AG04450 (cell line): ENCODE measurements at places on chromosomes 16 and 17.

- DNase-seq = no peak
Observed at GRCh38 chr17:37116671-37117185, 168.0 kb downstream of the AATF start.

DNA sequence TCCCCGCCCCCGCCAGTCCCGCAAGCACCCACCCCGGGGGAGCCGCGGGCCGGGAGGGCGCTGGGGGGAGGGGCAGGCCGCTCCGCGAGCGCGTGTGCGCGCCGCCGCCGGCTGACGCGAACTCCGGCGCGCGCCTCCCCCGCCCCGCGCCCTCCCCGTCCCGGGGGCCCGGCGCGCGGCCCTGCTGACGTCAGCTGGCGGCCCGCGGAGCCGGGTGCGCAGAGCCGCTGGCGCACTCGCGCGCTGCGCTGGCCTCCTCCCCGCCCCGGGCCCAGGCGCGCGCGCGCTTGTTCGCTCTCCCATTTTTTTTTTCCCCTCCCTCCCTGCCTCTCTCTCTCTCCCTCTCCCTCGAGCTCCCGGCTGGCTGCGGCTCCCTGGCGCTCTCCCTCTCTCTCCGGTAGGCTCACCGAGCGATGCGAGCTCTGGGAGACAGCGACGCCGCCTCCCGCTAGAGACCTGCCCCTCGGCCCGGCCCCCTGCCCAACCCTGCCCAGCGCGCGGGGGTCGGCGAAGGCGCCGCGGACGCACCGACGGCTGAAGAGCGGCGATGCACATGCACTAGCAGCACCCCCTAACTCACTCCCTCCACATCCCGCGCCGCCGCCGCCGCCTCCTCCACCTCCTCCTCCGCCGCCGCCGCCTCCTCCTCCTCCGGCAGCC, at the start of gene GNAO1:
Gene GNAO1 (plus strand): TSS at position 334 of the 660 bp plus-strand sequence. CDS start 747 bp downstream, outside the sequence.
- no peak for DNase-seq

GRCh38 chr17:44121997-44122815, 1.2 kb downstream of the HDAC5 start:
- no peak for DNase-seq

- no peak for DNase-seq
Observed at GRCh38 chr16:65600046-65600445, 478.2 kb upstream of the CDH11 start.

- no peak for DNase-seq
Observed at GRCh38 chr17:75822119-75822799, 21.9 kb downstream of the UNC13D start.

- DNase-seq = no peak
Observed at GRCh38 chr17:66381701-66382362, 79.4 kb downstream of the PRKCA start.

- no peak for DNase-seq
Observed at GRCh38 chr17:39335704-39336223, 65.7 kb downstream of the FBXL20 start.

- DNase-seq = no peak
Observed at GRCh38 chr17:64515419-64515818, 8.6 kb downstream of the CEP95 start.

DNA sequence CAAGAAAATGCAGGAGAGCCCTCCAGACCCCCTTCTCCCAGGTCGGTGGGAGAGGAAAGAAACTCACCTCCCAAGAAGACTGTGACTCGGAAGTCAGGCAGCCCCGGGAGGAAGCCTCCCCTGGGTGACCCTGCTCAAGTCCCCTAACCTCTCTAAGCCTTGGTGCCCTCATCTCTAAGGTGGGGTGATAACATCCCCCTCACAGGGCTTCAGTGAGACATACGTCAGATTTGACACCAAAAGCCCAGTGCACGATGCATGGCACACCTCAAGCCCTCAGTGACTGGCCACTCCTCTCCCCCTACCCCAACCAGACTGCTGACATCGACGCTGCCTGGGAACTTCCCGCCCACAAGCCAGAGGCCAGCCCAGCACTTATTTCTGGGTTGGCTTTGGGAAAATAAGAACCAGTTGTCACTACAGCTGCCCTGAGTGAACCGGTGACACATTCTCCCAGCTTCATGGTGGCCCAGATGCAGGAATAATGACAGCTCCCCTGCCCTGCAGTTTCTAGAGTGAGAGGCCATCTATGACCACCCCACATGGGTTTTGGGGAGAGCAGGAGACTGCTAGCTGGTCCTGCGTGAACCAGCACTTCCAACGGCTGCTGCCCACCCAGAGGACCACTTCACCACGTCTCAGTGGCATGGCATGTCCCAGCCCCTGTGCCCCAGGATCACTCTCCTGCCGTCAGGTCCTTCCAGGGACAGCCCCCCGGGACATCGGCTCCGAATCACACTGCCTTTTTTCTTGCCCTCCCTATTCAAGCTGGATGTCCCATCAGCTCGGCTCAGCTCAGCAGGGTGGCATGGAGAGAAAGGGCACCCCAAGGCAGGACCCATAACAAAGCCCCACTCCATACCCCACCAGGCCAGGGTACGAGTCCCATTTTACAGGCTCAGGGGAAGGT, 9.5 kb downstream of the KNOP1 start:
- no peak for DNase-seq

DNA sequence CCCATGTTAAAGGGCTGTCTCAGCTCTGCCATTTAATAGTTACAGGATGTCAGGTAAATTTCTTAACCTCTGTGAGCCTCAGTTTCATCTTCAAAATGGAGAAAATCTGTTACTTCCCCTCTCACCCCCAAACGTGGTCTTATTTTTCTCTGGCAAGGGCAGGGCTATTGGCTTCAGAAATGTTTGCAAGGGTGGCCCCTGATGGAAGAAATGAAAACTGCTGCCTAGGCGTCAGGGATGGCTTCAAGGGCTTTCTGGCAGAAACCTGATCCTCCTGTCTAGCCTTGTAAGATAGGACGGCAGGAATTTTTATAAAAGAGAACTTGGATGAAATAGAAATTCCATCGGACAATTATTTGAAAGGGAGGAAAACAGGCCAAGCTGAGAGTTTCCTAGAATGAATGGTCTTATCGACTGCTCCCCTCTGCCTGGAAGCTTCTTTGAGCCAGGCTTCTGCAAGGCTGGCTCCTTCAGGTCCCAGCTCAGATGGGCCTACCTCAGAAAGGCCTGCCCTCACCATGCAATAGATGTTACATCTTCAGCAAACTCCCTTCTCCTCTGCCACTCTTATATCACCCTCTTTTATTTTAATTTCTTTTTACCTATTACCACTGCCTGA, 43.0 kb upstream of the TANGO6 start:
- DNase-seq = peak; percentile 66

DNA sequence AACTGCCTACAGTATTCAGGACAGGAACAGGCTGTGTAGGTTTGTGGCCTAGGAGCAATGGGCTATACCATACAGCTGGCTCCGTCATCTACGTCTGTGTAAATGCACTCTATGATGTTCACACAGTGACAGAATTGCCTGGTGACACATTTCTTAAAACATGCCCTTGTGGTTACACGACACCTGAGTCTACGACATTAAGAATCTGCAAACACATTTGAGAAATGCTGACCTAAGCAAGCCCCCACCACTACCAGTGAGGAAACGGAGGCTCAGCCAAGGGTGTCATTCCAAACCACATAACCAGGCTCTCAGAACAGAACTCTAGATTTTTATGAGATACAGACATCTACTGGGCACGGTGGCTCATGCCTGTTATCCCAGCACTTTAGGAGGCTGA, 23.5 kb downstream of the USP36 start:
- no peak for DNase-seq

DNA sequence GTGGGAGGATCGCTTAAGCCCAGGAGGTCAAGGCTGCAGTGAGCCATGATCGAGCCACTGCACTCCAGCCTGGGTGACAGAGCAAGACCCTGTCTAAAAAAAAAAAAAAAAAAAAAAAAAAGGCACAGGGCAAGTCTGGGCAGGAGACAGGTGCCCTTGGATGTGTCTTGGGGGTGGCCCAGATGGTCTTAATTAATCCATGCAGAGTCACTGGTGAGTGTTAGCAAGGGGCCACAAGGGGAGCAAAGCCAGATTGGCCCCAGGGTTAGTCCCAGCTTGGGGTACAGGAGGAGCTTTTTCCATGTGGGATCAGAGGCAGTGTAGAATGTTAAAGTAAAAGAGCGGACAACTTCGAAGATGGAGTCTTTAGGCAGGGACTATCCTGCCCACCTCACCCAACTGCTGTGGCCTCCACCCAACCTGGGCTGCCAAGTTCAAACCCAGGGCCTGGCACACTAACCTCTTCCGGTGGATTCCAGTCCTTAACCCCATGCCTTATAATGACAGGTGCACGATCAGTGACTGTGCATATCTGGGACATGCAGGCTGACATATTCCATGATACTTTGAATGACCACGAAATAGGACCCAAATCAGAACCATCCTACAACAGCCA, 32.2 kb upstream of the MFSD6L start:
- DNase-seq = no peak

- no peak for DNase-seq
Observed at GRCh38 chr16:82651921-82652601, 25.3 kb downstream of the CDH13 start.

GRCh38 chr16:25692742-25693508, 1.2 kb downstream of the HS3ST4 start:
- DNase-seq = no peak

- DNase-seq = no peak
Observed at GRCh38 chr16:67741118-67741517, 22.0 kb upstream of the GFOD2 start.

- no peak for DNase-seq
Observed at GRCh38 chr16:27751676-27752075, 201.7 kb downstream of the KATNIP start.

DNA sequence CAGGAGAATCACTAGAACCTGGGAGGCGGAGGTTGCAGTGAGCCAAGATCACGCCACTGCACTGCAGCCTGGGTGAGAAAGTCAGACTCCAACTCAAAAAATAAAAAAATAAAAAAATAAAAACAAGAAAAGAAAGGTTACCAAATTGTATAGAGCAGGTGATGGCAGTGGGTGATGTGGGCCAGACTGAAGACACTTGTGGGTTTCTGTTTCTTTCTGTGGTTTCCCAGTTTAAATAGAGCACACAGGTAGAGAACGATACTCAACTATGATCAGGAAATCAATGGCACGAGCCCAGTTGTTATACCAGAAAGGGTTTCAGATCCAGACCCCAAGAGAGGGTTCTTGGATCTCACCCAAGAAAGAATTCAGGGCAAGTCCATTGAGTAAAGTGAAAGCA, 32.6 kb downstream of the NUBP1 start:
- DNase-seq = no peak

GRCh38 chr16:74667255-74667700, 601 bp upstream of the RFWD3 start:
- DNase-seq = no peak

- DNase-seq = no peak
Observed at GRCh38 chr17:80605326-80606066, 60.9 kb downstream of the RPTOR start.

DNA sequence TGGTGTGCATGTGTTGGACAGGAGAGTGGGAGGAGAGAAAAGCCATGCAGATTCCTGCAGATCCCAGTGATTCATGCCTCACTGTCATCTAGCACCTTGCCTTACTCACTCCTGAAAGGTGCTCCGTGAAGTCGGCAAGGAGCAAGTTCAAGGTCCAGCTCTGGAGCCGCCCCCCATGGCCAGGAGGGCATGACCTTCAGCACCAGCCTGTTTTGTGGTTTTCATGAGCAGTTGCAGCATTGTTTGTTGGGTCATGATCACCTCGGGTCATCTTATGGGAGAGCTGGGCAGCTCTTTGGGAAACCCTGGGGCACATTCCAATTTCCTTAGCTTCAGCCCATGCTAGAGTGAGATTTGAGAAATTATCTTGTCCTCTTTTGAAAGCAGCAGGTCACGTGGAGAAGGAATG, 137.5 kb upstream of the IRX3 start:
- no peak for DNase-seq

- DNase-seq = no peak
Observed at GRCh38 chr17:36469733-36470132, 16.7 kb upstream of the ZNHIT3 start.

DNA sequence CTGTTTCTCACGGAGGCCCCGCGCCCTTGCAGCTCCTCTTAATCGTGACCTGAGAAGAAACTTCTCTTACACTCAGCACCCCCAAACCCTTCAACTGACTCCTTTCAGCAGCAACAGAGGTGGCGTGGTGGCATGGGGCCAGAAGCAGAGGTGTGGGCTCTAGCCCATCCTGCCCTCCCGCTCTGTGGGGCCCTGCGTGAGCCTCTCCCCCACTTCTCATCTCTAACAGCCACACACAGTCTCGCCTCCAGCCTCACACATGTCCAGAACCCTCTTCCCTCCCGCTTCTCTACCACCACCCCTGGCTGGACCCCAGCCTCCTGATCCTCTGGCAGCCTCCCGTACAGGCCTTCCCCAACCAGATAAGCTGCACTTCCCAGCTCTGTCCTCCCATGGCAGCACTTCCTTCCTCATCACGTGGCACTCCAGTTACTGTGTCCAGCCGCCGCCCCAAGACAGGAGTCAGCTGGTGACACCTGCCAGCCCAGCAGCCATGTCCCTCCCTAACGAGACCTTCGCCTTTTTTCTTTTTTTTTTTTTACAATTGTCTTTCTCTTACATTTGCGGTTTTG, 30.5 kb downstream of the NSMCE1 start:
- DNase-seq = no peak

DNA sequence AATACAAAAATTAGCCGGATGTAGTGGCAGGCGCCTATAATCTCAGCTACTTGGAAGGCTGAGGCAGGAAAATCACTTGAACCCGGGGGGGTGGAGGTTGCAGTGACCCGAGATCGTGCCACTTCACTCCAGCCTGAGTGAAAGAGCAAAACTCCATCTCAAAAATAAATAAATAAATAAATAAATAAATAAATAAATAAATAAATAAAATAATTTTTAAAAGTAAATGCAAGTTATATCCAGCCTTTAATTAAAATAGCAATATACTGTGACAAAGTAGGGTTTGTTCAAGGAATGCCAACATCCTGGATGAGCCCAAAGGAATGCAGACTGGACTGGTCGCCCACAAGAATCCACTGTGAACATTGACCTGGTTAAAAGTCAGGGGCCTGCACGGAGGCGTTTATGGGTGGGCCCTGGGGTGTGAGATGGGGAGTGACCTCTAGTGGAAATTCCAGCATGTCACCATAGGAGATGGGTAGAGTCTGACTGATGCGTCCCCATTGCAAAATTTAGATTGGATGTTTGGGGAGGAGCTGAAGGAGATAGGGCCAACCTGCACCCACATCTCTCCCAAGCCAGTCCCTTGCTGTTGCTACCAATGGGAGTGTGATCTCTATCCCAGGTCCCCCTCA, 9.7 kb upstream of the PIK3R5 start:
- no peak for DNase-seq

GRCh38 chr16:19419698-19420075, 2.0 kb downstream of the TMC5 start:
- DNase-seq = no peak

GRCh38 chr17:21283482-21284318, 811 bp upstream of the MAP2K3 start:
- DNase-seq = no peak
